ENCODE measurements at places on chromosomes 2 and 18.

DNA sequence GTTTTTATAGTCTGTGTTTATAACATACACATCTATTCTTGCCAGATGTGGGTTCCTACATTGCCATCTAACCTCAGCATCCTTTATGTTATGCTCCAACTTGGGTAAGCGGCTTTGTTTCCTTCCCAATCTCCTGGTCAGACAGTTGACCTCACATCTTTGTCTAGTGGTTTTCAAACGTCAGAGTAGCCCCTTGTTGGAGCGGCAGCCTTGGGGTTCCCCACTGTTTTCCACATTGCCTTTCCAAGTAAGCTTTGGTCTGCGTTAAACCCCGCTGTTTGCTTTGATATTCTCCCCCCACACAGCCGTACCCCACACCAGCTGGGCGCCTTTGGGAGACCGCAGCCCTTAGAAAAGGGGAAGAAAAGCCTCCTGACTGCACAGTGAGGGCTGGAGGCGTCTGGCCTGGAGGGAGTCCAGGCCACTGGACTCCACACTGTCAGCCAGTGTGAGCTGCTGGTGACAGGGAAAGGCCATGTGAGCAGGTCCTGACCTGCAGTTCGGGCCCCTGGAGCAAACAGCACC, 83.3 kb downstream of the MALT1 start:
- DNase-seq: no peak

DNA sequence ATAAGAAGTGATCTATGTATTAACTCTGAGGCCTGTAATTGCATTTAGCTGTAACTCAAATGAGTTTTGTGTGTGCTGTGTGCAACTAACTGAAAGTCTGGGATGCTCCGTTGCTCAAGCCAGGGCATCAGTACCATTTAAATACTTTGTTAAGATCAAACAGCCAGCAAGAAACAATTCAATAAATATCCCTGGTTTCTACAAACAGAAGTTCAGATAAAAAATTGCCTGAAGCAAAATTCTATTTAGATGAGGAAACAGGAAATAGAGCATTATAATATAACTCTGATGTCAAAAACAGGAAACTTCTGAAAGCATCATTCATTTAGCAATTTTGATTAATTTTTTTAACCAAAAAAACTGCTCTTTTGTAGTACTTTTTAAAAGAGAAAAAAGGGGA, 18.9 kb upstream of the SLC38A11 start:
- no peak for DNase-seq

GRCh38 chr2:228705318-228705717, 523.8 kb upstream of the SPHKAP start:
- DNase-seq: no peak

- no peak for DNase-seq
These were observed 148.4 kb upstream of the CAVIN2 start for GRCh38 chr2:191995285-191995684.

DNA sequence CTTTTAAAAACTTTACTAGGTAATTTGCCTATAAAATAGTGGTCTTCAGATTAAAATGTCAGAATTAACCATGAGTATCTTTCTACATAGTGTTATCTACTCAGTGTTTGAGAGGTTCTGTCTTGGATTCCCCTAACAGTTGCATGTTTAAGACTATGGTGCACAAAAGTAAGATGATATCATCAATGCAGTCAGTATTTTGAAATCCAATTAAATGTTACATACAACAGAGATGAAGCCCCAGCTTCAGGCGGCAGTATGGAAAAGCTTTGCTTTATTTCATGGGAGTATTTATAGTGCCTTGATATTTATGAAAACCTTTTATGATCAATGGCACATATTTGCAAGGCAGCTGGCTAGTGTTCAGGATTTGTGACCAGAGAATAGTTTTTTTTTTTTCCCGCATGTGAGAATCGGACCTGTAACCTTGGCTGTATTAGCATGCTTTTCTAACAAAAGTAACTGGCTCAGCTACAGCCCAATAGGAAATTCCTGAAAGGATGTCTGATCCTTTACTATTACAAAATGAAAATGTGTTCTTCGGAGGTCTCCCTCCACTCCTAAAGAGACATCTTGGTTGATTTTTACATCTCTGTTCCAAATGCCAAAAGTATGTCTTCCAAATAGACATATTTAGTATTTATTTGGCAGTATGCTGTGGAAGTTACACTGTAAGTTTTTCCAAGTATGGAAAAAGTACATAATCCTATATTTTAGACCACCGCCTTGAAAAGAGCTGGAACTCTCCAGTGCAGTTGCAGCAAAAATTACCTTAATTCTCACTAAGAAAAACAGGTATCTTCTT, 319.3 kb upstream of the UBE2E3 start:
- DNase-seq: no peak

GRCh38 chr2:202589582-202589949, 45.2 kb upstream of the FAM117B start:
- no peak for DNase-seq

DNA sequence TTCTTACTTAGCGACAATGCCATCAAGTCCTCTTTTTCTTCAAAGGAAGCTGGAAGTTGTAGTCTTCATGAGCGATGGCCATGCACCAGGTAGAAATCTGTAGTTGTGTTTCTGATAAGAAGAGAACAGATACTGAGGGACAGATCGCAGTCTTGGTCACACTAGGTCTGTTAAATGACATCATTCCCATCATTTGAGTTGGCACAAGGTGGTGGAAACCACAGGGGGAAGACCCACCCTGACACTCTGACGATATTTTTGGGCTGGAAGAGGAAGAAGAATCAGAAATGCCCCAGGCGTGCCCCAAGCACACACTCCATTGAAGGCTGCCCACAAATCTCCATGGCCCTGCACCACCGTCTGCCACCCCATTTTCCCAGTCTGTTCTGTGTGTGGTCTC, 89.0 kb upstream of the BOD1L2 start:
- no peak for DNase-seq

DNA sequence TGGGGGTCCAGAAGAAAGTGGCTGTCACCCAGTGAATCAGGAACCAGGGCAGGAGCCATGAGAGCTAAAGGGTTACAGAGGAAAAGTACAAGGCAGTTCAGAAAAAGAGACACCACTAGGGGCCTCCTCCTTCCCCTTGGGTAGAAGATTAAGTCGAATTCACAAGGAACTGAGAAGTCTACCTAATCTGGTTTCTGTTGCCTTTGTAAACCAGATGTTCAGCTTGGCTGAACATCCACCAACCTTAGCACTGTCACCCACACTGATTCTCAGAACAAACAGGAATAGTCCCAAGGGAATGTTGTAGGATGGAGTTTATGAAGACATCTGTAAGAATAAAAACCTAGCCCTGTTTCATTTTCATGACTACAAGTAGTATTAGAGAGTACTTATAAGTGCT, 90.4 kb upstream of the NOSTRIN start:
- no peak for DNase-seq

DNA sequence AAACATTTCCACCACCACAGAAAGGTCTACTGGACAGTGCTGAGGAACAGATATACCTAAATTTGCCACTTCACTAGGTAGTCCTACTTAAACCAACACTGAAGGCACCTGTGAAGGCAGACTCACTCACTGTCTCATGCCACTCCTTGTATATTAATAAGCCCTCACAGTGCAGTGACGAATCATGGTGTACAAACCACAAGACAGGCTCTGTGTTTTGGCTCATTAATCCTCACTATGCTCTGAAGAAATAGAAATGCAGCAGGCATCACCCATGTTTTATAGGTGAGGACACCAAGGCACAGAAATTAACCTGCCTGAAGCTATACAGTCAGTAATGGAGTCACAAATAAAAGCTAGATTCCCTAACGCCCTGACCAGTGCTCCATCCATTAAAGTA, 44.3 kb downstream of the BARD1 start:
- DNase-seq: no peak

DNA sequence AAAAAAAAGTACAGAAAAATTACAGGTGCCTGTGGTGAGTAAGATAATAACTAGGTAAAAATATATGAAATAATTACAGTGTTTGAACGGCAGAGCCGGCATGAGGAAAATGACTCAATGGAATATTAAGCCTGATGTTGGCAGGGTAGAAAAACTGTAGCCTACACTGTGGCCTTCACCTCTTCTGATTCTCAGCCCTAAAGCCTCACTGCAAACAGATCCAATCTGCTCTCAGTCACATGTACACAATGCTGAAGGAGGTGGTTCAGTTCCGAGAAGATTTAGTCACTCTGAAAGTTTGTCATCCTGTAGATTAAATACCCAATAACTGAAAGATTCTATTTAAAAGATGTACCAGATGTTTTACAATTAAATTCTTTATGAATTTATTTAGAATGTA, 66.9 kb upstream of the MAP3K20 start:
- DNase-seq: no peak

GRCh38 chr2:120250640-120251039, 2.0 kb upstream of the RALB start:
- DNase-seq: no peak

DNA sequence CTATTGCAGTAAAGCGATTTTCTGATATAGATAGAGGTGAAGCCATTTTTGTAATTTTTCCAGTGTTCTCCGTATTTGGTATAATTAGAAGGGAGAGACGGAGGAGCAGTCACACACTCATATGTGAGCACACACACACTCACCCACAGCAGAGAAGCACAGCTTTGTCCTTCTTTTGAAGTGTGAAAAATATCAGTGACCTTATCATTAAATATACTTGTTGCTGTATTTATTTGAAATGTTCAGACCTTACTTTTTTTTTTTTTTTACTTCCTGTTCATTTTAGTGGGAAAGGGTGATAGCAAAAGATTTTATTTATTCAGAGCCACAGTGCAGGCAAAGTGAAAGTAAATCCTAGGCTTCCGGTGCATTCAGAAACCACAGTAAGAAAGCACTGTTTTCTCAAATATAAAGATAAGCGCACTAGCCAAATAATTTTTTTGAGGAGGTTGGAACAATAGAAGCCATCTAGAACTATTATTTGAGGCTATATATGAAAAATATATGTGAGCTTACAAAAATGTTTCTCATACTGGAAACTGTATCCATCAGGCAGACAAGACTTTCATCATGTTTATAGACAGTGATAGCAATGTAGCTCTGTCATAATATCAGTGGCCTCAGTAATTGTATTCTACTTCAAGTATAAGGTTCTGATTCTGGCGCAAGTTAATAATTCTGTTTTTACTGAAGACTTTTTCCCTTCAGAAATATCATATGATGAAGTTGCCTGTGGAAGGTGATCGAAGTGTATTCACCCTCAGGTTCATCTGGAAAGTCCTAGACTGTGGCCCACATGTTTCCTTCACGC, 37.2 kb downstream of the TSHZ1 start:
- no peak for DNase-seq

- DNase-seq: no peak
These were observed 15.5 kb upstream of the CPS1 start for GRCh38 chr2:210540900-210541289.

DNA sequence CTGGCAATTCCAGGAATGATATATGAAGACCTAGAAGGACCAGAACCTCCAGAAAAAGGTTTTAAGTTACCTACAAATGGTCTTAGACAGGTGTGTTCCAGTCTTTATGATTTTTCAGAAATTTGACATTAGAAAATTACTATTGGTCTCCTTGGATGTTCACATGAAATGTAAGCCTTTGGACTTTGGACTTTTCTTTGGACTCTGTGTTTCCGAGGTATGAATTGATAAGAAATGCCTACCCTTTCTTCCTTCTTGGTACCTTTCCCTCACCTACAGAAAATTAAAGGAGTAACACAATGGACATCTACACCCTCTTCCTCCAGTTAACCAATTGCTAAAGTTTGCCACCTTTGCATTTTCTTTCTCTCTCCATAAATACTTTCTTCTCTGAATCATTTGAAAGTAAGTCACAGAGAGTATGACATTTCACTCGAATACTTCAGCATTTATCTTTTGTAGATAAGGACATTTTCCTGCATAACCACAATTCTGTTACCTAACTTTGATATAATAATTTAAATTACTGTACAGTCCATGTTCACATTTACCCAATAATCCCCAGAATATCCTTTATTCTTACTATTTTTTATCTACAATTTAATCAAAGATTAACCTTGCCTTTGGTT, 26.2 kb downstream of the CEP192 start:
- no peak for DNase-seq

DNA sequence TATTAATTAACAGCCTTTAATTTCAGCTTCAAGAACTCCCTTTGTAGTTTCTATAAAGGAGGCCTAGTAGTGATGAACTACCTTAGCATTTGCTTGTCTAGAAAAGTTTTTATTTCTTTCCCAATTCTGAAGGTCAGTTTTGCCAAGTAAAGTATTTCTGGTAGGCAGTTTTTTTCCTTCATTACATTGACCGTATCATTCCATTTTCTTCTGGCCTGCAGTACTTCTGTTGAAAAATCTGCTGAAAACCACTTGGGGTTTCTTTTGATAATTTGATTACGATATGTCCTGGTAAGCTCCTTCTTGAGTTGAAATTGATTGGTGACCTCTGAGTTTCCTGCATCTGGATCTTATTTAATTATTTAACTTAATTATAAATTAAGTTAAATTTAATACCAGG, 691.8 kb downstream of the TSN start:
- no peak for DNase-seq

- DNase-seq: no peak
These were observed 692.6 kb upstream of the TMEFF2 start for GRCh38 chr2:192887337-192887736.

DNA sequence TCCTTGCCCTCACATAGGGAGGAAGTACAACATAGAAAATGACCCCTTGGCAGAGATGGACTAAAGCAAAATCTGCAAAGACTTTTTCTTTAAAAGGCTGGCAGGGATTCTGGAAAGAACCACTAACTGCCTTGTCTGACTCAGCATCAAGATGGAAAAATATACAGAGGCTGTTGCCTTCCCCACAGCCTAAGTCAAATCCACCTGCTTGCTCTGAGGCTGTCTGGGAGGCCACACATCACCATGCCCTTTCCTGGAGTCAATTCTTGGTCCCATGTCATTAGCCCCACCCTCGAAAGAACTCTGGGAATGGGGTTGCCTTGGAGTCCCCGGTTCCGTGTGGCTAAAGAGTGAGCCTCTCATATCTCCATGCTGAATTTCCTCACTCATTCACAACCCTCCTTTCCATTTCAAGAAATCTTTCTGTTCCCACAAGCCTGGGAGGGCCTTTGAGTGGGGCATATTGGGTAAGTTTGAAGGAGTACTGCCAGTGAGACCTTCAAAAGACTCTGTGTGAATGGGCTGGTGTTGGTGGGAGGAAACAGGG, 39.4 kb downstream of the BMP10 start:
- DNase-seq: no peak

- no peak for DNase-seq
These were observed 54.6 kb downstream of the CYP27C1 start for GRCh38 chr2:127165539-127165935.

DNA sequence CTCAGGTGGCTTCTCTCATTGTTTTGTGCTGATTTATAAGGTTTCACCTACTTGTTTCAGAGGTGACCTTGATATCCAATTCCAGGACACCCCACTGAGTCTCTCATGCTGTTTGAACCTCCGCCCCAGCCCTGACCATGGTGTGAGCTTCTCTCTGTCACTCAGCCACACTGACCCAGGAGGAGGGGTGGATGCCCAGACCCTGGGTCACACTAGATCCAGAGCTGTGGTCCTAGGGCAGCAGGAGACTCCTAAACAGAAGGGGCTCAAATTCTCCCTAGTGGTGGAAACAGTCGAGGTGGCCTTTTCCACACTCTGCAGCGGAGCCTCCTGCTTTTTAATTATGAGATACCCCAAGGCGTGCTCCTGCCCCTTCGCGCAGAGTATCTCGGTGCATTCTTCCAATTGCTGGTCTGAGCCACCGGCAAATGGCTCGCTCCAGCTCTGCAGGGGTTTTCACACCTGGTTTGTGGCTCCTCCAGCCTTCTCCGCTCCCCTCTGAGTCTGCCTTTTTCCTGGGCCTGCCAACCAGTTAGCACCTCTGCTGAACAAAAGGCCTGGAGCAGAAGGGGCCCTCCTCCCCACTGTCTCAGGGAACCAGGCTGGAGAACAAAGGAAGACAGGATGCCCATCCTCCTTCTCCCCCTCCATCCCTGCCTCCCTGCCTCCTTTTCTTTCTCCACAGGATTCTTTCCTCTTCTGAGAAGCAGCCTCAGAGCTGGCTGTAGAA, 147.3 kb upstream of the SPRED2 start:
- no peak for DNase-seq
